ENCODE measurements at places on chromosomes 13 and 19.

DNA sequence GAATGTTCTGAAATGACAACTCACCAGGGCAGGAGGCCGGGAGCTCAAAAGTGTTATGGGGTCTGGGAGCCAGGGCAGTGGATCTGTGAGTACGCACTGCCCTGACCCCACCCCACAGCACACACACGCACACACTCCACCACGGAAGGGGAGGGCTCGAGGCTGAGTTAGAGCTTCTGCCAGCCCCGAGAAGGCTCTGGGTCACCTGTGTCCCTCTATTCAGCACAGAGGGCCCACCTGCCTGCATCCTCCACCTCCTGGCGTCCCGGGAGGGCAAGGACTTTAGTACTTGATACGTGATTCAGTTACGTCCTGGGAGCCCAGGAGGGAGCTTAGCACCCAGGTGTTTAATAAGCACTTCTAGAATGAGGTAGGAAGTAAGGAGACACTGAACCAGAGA, 190.0 kb upstream of the GPR12 start:
- no peak for DNase-seq

DNA sequence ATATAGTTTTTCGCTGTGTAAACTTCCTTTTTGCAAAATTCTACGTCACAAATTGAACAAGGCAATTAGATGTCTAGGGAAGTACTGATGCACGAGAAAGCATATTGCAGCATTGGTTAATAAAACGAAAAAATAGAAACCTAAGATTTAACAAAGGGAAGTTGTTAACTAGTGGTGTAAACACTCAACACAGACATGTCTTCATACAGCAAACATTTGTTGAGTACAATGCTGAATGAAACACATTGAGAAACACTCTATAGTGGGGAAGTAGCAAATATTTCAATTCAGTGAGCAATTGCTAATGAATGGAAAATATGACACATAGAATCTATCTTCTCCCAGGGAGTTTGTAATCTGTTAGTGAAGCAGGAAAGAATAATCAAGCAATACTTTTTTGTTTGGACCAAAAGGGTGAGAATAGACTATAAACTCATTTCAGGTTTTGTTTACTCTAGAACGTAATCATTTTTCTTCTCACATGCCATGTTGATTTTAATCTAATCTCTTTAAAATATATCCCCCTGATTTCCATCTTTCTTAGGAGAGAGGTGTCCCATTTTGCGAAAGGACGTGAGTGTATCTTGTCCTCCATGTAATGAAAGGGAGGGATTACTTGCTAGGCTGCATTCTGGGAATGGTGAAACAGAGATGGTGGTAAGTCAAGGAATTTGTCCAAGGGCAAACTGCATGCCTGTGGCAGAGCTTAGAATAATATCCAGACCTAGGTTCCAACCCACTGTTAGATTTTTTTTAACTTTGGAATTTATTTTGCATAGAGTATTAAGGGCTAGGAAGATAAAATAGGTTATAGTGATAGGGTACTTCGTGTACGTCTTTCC, 1.7 kb upstream of the ANKRD10 start:
- no peak for DNase-seq

GRCh38 chr13:77002590-77003190, 10.8 kb downstream of the CLN5 start:
- DNase-seq = no peak

DNA sequence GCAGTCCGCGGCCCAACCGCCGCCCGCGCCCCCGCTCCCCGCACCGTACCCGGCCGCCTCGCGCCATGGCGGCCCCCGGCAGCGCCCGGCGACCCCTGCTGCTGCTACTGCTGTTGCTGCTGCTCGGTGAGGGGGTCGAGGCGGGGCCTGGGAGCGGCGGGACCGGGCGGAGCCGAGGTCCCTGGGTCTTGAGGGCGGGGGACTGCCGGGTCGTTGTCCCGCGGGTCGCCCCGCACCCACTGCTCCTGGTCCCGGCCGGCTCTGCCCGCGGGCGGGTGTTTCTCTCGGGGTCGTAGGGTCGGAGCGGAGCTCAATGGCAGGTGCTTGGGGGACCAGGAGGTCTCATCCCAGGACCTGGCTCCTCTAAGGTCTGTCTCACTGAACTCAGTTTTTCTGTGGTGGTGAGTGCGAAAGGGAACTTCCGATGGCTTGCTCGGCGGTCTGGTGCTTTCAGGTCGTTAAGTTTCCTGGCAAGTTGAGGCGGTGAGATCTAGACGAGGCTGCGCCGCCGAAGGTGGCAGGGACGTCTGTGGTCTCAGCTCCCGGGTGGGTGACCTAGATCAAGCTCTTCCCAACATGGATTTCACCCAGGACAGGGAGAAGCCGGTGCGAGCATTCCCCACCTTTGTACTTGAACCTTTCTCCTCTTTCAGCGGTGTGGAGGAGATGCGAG, 467 bp downstream of the LAMP1 start:
- DNase-seq = peak; percentile 33
